Testis (tissue), 5 donors: ENCODE measurements at places on chromosomes 13 and 19.

GRCh38 chr13:47036294-47037008 lies 139.6 kb upstream of the HTR2A start:
- no peak for DNase-seq

DNA sequence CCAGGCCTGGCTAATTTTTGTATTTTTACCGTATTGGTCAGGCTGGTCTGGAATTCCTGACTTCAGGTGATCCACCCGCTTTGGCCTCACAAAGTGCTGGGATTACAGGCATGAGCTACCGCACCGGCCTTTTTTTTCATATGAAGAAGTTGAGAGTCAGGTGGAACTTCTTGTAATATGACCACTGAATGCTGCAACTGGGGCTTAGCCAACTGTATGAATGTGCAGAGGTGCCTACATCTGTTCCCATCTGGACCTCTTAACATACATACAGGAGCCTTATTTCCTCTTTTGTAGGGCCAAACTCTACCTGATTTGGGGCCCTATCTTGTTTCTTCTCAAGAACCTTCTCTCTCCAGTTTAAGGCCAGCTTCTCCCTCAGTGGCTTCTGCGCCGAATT lies 11.9 kb upstream of the GGACT start:
- no peak for DNase-seq

DNA sequence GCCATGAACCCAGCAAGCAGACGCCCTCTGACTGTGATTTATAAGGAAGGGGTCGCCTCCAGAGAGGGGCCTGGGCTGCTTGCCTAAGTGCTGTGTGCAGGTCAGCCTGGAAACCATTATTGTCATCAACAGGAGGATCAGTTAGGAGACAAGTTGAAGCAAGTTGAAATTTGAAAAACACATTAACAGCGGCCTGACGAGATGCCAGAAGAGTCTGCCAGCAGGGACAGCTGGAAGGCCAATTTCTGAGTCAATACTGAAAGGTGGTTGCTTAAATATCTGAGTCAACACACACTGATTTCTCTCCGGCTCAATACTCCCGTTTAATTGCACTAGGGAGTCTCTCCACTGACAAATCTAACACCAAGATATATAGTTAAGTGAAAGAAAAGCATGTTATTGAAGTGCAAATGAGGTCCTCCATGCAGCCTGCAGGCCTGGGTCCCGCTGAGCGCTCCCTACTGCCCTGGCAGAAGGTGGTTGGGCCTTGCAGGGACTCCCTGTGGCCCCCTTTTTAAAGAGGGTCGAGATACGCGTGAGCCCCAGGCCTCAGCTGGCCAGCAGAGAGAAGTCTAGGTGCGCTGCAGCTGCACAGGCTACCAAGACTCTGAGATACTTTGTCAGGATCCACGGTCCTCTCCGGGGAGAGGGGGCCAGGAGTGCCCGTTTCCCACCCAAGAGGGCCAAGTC lies 91.1 kb downstream of the RNASEH2B start:
- no peak for DNase-seq

GRCh38 chr19:11639245-11639601 lies 41.9 kb downstream of the ZNF627 start:
- DNase-seq: no peak

DNA sequence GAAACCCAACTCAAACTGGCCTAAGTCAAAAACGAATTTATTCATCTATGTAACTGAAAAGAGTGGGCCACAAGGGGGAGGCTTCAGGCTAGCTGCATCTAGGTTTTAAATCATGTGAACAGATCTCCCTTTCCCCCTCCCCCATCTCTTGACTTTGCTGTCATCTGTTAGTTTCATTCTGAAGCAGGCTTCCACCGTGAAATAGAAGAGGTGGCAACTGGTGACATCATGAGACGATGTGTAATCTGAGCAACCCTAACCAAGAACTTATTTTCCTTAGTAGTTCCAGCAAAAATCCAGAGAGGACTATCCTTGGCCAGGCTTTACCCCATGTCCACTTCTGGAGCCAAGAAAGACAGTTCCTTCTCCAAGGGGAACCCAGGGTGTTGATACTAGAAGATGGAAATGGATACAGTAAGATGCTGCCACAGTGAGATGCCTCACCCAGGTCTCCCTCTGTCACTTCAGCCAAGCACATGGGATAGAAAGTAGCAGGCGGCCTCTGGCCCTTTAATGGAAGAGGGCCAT lies 9.4 kb downstream of the SAMD4B start:
- DNase-seq: no peak

GRCh38 chr13:51249770-51250741 lies 27.9 kb downstream of the FAM124A start:
- DNase-seq: no peak

GRCh38 chr19:58361900-58362271 lies 665 bp downstream of the ZNF497 start:
- peak; percentile 63 for DNase-seq

DNA sequence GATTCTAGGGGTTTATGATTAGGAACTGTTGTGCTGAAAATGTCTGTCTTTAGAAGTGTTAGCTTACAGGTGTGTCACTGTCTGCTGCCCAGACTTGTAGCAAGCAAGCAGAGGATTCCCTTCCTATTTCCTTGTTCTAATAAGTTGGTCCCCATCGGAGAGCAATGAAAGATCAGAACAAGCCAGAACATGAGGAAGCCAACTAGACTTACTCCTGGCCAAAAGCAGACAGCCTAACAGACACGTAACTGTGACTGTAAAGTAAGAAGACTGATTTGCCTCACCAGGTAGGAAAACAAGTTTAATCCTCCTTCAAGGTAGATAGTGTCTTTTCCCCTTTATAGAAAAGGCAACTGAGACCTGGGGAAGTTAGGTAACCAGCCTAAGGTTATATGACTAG lies 12.5 kb downstream of the POLR1D start:
- DNase-seq: no peak

DNA sequence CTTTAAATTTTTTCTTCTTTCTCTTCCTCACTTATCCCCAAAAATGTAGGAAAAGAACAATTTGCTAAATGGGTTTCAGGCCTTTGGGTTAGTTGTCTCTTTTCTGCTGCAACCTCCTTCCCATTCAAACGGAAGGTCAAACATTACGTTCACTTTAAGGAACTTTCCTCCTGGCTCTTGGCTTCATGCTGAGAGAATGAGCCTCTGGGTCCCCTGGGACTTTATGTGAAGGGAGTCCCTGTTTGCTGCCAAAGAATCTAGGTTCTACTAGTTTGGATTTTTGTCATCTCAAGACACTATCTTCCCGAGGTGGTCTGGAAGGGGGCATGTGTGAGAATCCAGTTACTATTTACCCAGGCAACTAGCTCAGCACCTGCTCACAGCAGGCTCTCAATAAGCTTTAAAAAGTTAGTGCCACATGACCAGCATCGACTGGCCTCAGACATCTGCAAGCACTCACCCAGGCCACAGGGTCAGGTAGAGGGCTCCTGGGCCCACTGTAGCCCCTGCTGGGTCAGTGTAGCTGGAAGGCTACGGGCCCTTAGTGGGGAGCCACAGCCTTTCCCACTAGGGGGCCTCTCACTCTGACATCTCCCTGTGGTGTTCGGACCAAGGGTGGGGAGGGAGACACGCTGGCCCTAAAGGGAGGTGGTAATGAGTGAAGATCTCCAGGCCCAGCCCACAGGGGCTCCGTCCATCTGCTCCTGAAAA lies 40.5 kb downstream of the FAM124A start:
- DNase-seq: no peak

DNA sequence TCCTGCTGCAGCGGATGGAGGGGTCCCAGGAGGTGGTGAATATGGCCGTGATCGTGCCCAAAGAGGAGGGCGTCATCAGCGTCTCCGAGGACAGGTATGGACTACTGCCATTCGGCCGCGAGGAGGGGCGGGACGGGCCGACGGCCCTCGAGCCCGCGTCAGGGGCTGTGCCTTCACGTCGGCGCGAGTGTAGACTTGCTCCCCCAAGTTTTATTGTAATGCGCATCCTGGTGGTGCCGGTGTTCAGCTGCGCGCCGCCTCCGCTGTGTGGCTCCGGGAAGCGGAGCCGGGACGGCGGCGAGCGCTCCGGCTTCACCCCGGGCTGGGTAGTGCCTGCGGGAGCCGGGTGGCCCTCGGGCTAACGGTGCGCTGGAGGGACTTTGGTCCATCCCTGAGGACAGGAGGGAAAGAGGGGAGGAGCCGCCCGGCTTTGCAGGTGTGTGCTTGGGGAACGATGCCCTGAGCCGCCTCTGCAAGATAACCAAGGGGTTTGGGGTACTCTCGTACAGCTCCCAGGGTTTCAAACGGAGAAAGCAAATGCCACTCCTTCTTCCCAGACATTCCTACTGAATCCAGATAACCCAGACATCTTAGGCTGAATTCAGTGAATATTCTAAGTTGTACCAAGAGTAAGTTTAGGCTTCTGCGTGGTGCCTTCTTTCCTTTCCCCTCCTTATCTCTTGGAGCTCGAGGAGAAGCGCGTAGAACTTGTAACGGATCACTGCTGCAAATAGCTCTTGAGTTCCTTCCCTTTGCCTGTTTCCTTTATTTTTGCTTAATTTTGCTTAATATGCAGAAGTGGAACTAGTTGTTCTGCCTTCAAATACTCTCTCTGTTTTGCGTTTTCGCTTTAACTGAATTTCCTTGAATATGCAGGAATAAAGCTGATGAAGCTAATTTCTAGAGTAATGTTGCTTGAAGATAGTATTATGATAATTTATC lies 740 bp downstream of the WDFY2 start:
- peak; percentile 40 for DNase-seq

GRCh38 chr13:28251466-28251865 lies 113.1 kb downstream of the PAN3 start:
- no peak for DNase-seq

DNA sequence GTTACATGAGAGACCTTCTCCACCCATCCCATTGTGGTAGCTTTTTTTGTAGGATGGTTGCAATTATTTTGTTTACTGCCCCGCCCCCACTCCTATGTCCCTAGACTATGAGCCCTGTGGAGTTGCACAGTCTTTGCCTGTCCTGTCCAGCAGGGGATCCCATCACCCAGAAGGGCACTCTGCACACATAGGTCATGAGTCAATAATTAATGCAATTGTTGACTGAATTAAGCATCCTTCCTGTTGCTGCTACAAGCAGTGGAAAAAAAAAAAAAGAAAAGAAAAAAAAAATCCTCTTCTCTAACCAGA lies 14.2 kb downstream of the C19orf81 start:
- no peak for DNase-seq

- no peak for DNase-seq
Measured at GRCh38 chr19:48274173-48274572, 4.3 kb downstream of the ZNF114 start.

DNA sequence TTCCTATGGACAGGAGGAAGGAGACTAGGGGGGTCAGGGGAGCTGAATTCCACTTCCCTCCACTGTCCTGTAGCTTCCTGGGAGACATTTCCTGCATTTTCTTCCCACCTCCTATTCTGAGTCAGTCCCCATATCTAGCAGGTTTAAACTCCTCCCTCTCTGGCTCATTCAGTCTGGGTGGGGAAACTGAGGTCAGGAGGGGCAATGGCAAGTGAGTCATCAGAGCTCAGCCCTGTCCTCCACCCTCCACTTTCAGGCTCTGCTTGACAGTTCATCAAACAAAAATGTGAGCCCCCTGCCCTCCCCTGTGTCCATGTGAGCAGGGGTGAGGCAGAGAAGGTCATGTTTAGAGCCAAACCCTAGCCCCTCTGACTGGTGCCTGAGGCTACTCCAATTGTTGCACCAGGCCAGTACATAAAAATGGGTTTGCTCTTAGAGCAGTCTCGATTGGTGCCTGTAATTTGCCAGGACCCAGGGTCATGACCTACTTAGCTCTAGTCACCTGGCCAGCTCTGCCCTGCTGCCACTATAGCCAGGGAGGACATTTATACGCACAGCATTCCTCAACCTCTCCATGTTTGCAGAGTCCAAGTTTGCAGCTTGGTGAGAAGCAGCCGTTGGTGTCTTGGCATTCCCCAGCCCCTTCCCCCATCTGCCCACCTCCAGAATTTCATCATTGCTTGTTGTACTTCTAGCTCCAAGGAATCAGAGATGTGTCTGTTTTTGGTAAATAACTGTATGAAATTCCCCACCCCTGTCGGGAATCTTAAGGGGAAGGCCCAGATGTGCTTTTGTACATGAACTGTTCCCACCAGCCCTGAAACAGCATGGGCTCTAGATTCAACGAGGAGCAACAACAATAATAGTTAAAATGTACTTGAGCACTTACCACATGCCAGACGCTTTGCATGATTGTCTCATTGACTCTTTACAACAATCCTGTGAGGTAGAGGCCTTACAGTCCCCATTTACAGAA lies 20.7 kb downstream of the SAMD4B start:
- no peak for DNase-seq

- DNase-seq: no peak
Measured at GRCh38 chr19:21694171-21694906, 73.0 kb downstream of the ZNF100 start.

DNA sequence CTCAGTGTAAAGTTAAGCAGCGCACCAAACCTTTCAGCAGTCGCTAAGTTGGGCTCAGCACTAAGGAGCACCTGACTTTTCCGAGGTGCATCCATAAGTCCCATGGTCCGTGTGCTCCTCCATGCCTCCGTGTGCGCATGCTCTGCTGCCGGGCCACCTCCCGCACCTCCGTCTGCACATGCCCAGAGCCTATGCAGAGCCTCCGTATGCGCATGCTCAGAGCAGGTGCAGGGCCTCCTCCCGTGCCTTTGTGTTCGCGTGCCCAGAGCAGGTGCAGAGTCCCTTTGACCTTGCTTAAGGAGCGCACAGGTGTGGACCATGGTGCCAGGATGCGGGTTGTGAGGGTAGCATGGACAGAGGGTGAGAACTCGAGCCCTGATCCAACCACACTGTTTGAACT lies 46.0 kb downstream of the ATP11A start:
- DNase-seq: peak; percentile 59

- no peak for DNase-seq
Measured at GRCh38 chr13:47661076-47661475, 340.0 kb downstream of the SUCLA2 start.

DNA sequence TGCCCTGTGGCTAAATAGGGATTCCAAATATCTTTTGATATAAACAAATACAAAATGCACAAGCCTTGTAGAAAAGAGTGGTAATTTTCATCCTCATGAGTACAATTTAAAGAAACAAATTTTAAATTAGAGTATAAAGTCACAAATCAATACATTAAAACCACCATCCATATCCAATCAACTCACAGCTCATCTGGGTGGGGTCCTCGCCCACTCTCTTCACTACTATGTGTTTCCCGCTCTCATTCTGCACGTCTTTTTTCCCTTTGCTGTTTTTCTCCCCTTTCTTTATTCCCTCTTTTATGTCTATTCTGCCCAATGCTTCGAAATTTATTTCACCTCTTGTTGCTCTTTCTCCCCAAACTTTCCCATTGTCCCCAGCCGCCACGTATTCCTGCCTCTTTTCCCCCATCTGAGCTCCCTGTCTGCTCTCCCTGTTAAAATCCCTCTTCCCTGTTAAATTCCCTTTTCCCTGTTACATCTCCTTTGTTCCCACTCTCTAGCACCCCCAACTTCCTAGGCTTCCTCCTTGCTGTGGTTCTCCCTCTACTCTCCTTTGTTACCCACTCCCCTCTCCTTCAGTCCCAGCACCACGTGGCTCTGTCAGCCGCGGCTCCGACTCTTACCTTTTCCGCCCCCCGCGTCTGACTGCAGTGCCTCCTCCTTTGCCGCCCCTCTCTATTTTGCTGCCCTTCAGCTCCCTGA lies 1.3 kb downstream of the ZNF616 start:
- DNase-seq: peak; percentile 72

- DNase-seq: no peak
Measured at GRCh38 chr19:51292971-51293370, 18.5 kb upstream of the IGLON5 start.

GRCh38 chr19:17311455-17312188 lies 2.3 kb downstream of the DDA1 start:
- DNase-seq: no peak
